Tongue (tissue), 3 donors: ENCODE measurements at places on chromosomes 13 and 19.

DNA sequence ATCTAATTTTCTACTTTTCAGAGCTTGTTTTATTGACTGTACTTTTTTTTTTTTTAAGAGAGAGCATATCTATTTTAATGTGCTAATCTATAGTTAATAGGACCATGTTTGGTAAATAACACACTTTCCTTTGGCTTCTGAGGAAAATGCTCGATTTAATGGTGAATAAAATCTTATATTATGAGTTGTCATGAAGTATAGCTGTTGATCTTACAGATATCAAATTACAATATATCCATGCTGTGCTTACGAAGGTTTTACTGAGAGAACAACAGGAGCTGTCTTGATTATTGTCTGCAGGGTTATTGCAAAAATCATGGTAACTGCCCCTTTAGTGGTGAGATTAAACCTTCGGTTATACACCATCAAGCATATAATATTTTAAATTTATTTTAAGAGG lies 29.6 kb downstream of the URI1 start:
- no peak for DNase-seq

DNA sequence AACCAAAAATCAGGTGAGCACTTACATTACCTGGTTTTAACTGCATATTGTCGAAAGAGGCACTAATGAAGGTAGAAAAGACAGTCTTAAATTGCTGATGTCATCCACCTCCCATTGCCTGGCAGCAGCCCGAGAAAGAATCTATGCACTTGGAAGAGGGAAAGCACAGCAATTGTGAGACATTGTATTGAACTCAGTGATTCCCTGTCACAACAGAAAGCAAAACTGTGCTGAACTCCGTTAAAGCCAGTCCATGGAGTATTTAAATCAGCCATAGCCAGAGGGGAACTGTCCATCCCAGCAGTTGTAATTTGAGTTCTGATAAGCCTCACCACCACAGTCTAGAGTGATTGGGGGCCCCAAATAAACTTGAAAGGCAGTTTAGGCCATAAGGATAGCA lies 466.6 kb upstream of the PCDH9 start:
- DNase-seq = no peak

DNA sequence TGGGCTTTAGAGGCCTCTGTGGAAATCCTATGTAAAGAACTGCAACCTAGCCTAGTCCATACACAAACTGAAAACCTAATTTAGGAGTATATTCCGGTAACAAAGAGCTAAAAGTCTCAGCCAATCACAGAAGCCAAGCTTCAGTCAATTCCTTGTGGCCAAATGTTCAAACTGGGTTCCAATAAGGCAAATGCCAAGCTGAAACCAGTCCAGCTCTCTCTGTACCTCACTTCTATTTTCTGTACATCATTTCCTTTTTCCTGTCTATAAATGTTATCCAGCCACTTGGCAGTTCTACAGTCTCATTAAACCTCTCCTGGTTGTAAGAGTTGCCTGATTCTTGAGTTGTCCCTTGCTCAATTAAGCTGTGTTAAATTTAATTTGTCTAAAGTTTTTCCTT lies 31.7 kb upstream of the UBL3 start:
- DNase-seq = no peak

DNA sequence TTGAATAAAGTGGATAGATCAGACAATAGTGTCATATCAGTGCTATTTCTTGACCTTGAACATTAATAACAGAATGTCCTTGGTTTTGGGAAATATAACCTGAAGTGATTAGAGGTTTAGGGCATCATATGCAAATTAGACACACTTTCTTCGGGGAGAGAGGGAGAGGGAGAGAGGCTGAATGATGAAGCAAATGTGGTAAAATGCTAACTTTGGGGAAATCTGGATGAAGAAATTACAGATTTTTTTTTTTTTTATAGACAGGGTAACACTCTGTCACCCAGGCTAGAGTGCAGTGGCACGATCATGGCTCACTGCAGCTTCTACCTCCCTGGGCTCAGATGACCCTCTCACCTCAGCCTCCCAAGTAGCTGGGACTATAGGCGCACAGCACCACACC lies 3.9 kb upstream of the NCR1 start:
- DNase-seq = no peak

DNA sequence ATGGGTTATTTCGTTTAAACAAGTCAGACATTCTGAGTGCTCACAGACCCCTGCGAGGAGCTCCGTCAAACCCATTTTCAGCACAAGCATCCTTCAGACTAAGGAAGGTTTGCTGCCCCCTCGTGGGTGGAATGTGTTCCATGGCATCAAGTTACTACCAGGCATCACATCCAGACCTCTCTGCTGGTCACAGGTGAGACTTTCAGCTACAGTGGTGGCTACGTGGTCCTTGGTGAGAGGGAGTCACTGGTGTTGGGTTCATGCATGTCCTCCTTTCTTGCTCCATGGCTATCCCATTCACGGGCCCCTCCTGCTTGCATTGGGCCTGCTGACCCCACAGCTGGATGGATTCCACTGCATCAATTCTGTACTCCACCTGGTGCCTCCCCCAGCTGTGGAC lies 9.1 kb upstream of the LILRB5 start:
- DNase-seq = peak; percentile 74

DNA sequence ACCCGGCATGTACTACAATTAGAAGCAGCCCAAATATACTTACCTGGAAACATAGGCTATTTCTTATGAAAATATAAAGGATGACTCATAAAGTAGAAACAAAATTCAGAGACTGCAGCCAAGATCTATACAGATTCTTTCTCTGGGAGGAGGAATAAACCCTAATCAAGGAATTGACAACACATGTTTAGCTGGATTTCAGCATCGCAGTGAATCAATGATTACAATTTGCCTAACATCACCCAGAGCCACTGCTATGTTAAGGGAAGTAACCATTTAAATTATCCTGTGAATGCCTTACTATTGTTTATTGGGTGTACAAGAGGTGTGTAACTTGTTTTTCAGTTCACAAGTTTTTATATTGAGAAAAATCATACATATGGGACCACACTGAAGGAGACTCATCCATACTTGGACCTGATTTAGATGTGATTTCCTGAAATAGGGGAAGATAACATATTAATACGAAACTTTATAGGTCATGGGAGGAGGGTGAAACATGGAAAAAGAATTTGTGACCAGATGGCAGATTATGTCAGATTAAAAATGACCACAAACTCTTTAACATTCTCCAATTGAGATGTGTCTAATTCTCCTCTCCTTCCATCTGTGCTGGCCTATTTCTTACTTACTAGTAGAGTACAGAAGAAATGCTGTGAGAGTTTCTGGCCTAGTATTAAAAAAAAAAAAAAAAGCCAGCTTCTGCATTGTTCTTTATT lies 1168.4 kb downstream of the SLITRK1 start:
- no peak for DNase-seq

- no peak for DNase-seq
Measured at GRCh38 chr19:10887616-10888367, 16.4 kb downstream of the CARM1 start.

- DNase-seq = no peak
Measured at GRCh38 chr19:18613589-18614234, 1.0 kb downstream of the TMEM59L start.

GRCh38 chr13:47281991-47282390 lies 385.1 kb upstream of the HTR2A start:
- no peak for DNase-seq

- DNase-seq = no peak
Measured at GRCh38 chr19:53864308-53864836, 3.3 kb upstream of the MYADM start.

DNA sequence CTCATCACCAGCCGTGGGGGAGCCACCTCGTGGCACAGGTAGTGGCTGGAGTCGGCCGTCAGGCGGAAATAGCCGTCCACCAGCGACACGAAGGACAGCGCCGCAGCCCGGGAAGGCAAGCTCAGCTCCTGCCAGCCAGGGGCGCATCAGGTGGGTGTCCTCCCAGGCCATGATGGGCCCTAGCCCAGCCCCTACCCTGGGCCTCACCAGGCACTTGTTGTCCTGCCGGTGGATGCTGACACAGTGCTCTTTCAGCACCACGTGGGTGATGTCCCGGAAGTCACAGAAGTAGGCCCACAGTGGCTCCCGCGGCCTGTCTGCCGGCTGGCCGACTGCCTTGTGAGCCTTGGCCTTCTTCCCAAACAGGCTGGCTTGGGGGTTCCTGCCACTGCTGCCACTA lies 15.7 kb downstream of the TYK2 start:
- DNase-seq = no peak

- peak; percentile 85 for DNase-seq
Measured at GRCh38 chr13:80048802-80049201, 292.1 kb downstream of the SPRY2 start.

DNA sequence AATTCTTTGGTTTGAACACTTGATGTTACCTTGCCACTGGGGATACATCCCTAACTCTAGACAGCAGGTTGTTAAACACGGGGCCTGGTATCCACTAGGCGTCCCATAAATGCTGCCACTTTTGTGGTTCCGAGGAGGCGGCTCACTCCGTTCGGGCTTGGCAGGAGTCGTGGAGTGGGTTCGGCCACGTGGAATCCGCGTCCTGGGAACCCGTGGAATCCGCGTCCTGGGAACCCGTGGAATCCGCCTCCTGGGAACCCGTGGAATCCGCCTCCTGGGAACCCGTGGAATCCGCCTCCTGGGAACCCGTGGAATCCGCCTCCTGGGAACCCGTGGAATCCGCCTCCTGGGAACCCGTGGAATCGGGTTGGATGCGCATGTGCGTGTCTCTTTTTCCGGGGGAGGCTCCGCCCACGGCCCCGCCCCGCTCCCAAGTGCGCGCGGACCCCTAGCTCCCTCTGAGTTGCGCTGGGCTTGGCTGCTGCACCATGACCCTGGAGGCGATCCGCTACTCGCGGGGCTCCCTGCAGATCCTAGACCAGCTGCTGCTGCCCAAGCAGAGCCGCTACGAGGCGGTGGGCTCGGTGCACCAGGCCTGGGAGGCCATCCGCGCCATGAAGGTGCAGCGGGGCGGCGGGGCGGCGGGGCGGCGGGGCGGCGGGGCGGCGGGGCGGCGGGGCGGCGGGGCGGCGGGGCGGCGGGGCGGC lies at the start of gene MRI1:
Gene MRI1 (plus strand): TSS at position 422 of the 707 bp plus-strand sequence. CDS start 67 bp downstream, at position 489.
- DNase-seq = peak; percentile 89

DNA sequence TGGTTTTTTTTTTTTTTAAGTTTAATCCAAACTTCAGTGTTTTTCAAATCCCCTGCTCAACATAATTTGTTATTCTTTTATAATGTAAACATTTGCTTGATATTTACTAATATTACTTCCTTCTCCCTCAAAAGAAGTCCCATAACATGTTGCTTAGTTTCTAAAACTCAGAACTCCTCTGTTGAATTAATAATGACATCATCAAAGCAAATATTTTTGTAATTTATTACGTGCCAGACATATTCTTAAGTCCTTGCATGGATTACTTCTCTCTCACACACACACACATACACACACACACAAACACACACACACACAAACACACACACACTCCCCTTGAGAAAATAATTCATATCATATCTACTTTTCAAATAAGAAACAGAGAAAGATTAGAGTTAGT lies 1432.3 kb upstream of the SPRY2 start:
- no peak for DNase-seq

DNA sequence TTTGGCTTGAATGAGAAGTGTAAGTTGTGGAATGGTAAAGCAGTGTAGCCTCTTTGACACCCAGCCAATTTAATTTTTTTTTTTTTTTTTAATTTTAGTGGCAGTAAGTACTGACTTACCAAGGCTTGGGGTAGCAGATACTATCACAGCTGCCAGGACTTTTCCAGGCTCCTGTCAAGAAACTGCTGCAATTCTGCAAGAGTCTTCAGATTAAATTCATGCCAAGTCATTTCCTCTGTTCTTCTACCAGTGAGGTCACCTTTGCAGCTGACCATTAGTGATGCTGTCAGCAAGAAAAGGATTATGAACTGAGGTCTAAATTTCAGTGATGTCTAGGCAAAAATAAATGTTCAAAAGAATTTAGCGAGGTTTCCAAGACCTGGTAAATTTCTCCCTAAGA lies 91.2 kb downstream of the GGACT start:
- peak; percentile 57 for DNase-seq

DNA sequence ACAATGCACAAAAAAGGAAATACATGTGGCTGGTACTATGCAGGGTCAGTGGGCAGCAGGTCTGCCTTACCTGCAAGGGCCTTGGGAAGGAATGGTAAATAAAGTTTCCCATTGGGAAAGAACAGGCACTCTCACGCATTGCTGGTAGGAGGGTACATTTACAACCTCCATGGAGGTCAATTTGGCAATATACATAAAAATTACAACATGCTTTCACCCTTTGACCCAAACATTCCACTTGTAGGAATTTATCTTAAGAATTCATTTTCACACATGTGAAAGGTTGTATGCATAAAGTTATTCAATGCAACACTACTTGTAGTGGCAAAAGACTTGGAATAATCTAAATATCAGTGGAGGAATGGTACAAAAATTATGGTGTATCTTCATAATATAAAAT lies 216.4 kb downstream of the DLEU7 start:
- DNase-seq = no peak

- DNase-seq = no peak
Measured at GRCh38 chr13:33828431-33829129, 10.6 kb downstream of the RFC3 start.

DNA sequence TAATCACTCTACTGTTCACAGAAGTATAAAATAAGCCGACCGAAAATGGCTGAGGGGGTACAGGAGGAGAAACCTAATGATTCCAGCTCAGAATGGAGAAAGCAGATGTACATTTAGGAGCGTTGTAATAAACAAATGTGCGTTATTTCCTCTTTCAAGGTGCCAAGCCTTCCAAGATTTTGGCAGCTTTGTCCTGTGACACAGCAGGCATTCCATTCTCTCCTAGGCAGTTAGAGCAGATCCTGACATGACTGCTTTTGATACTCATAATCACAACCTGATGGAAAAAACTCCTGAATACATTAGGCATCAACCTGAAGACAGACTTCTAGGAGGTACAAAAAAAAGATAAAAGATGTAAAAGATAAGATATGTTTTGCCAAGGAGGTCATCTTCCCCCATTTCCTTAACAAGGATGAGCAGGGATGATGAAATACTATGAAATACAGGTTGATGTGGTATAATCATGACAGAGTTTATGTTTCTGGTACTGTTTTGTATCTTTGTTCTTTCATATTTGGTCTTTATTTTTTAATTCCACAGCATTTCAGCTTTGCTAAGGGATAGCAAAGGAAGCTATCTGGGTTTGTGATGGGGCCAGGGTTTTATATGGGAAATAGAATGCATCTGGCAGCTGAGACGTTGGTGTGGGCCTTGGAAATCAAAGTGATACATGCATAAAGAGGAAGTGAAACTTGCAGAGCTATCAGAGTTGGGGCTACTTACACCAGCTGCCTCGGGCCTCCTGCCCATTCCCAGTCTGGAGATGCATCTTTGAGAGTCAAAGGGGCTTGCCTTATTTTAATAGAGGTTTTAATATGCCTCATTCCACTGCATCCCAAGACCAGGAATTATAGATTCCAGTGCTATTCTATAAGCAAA lies 222.5 kb downstream of the OXGR1 start:
- peak; percentile 41 for DNase-seq

- DNase-seq = peak; percentile 58
Measured at GRCh38 chr19:2140138-2140569, 11.2 kb downstream of the AP3D1 start.
